ENCODE measurements at places on chromosomes 12 and 14.

DNA sequence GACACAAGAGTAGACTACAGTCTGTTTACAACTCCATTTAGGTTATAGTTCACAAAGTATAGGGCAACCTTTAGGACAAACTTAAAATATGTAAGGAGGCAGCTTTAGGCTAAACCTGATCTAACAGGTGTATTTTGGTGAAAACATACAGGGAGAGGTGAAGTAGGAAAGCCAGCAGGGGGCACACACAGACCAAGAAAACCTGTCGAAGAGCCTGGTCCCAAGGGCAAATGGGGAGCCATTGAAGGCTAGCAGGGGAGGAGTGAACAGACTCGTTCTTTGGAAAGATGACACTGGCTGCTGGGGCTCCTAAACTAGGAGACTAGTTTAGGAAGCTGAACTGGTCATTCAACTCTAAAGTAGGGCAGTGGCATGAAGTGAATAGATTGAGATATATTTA, 138.8 kb upstream of the WSCD2 start:
- peak; percentile 66 for DNase-seq

GRCh38 chr14:41446008-41446407, 160.7 kb upstream of the LRFN5 start:
- DNase-seq: no peak

GRCh38 chr12:131008913-131009270, 55.2 kb downstream of the ADGRD1 start:
- no peak for DNase-seq

GRCh38 chr14:52640137-52640536, 55.2 kb downstream of the ERO1A start:
- DNase-seq: no peak

DNA sequence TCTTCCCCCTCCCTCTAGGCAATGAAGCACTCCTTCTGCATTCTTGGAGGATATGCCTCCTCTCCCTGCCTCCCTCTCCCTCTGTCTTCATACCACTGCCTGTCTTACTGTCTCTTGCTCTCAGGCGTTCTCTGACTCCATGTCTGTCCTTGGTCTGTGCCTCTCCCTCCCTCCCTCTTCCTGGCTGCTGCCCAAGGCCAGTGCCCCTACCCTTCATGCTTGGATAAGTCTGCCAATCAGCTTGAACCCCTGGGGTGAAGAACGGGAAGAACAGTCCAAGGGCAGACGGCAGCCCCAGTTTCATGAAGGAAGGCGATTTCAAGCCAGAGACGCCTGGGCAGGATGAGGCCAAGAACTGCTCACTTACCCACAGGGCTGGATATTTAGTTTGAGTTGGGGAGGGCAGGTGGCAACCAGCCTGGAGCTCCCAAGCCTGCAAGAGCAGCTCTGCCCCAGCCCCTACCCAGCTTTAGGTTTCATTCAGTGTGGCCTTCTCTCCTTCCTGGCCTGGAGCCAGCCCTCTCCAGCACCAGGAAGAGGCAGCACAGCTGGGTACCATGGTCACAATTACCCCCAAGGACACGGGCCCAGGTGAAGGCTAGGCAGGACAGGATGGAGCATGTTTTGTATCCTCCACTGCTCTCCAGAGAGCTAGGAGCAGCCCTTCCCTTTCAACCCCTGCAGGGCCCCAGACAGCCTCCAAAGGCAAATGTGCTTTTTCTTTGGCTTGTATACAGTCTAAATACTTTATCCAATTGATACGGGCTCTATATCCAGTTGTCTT, 35.8 kb upstream of the LTBP2 start:
- DNase-seq: no peak

GRCh38 chr14:64843548-64843947, 36.2 kb downstream of the SPTB start:
- no peak for DNase-seq

GRCh38 chr14:63203618-63204406, 431 bp upstream of the RHOJ start:
- DNase-seq: peak; percentile 80

GRCh38 chr14:87450193-87450592, 542.8 kb downstream of the GALC start:
- DNase-seq: no peak

- no peak for DNase-seq
Observed at GRCh38 chr14:82091097-82091496, 557.4 kb upstream of the SEL1L start.

DNA sequence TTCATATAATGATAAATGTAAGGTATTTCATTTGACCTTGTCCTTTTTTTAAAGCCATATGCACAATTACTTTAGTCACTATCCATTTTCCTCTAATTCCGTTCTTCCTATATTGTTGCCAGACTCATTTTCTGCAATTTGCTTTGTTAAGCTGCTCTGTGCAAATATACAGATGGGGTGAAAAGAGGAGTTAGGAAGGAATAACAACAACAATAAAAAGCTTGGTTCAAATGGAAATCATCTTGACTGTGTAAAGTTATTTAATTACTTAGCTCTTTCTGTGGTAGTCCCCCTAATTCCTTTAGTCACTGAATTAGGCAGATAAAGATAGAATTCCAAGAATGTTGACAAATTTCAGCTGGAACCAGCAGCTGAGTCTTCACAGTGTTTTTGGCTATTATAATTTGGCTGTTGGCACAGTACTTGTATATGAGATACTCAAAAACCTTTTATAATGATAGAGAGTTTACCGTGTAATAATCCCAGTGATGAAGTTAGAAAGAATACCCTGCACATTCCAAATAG, 838.0 kb downstream of the RPS29 start:
- no peak for DNase-seq

Measured in ecto neural progenitor cell (in vitro differentiated cells).